ENCODE measurements at places on chromosomes 7 and 10.

- DNase-seq: no peak
Measured at GRCh38 chr10:126058104-126058503, 161.7 kb downstream of the FANK1 start.

- no peak for DNase-seq
Measured at GRCh38 chr10:46526682-46527038, 29.8 kb downstream of the GPRIN2 start.

GRCh38 chr7:8699875-8700624, 266.6 kb downstream of the NXPH1 start:
- DNase-seq: no peak

- peak; percentile 39 for DNase-seq
Measured at GRCh38 chr7:99473315-99473596, 566 bp downstream of the ZNF789 start.

- no peak for DNase-seq
Measured at GRCh38 chr7:105250706-105251105, 138.0 kb downstream of the SRPK2 start.

- DNase-seq: no peak
Measured at GRCh38 chr10:20622531-20623211, 274.4 kb downstream of the NEBL start.

- DNase-seq: no peak
Measured at GRCh38 chr7:99210265-99210970, 2.5 kb upstream of the KPNA7 start.

DNA sequence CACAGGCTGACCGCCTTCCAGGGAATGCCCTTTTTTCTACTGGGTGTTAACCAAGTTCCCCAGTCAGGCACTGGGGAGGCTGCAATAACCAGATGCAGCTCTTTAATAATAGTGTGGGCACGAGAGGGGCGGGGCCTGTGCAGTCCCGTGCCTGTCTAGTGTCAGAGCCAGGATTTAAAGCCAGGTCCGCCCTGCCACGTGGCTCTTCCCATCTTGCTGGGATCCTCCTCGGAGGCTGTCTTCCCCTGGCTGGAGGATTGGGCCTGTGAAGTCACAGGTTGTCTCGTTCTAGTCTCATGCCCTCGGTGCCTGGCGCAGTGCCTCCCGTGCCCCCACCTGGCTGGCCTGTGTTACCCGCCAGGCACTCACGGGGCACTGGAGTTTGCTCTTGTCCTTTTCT, 25.2 kb downstream of the TMEM120A start:
- no peak for DNase-seq

GRCh38 chr10:43194266-43194665, 56.0 kb downstream of the CSGALNACT2 start:
- DNase-seq: no peak

DNA sequence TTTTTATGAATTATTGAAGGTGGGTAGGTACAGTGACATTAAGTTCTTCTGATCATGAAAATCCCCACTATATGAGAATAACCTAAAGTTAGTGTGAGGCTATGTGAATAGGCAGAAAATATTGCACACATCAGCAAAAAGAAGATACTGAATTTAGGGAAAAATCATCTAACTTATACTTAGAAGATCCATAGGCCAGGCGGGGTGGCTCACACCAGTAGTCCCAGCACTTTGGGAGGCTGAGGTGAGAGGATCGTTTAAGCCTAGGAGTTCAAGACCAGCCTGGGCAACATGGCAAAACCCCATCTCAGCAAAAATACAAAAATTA, 49.5 kb upstream of the ARHGAP12 start:
- no peak for DNase-seq

GRCh38 chr10:13722747-13723653, 136.2 kb downstream of the PRPF18 start:
- no peak for DNase-seq

- no peak for DNase-seq
Measured at GRCh38 chr10:91411621-91412020, 1.5 kb downstream of the HECTD2 start.
